ENCODE measurements at places on chromosomes 12 and 14.

DNA sequence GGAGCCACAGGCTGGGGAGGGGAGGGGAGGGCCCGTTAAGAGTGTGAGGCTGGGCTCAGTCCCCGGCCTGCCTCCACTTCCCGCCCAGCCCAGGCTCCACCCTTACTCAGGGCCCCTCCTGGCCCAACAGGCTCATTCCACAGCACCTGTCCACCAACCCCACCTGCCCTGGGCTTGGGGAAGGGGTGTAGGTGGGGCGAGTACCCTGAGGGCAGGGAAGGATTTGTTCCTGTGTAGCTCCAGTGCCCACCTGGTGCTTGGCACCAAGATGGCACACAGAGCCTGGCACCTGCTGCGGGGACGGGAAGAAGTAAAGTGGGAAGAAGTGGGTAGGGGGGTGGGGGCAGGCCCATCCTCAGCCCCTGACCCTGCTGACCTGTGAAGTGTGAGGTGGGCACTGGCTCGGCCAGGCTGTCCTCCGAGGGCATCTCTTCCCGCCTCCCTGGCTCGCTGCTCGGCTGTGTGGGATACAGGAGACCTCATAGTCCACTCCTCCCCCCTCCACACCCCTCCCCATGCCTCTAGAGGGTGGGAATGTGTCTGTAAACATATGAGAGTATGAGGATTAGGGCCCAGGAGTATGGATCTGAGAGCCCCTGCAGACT is 35.1 kb downstream of the NCKAP5L start:
- no peak for DNase-seq

DNA sequence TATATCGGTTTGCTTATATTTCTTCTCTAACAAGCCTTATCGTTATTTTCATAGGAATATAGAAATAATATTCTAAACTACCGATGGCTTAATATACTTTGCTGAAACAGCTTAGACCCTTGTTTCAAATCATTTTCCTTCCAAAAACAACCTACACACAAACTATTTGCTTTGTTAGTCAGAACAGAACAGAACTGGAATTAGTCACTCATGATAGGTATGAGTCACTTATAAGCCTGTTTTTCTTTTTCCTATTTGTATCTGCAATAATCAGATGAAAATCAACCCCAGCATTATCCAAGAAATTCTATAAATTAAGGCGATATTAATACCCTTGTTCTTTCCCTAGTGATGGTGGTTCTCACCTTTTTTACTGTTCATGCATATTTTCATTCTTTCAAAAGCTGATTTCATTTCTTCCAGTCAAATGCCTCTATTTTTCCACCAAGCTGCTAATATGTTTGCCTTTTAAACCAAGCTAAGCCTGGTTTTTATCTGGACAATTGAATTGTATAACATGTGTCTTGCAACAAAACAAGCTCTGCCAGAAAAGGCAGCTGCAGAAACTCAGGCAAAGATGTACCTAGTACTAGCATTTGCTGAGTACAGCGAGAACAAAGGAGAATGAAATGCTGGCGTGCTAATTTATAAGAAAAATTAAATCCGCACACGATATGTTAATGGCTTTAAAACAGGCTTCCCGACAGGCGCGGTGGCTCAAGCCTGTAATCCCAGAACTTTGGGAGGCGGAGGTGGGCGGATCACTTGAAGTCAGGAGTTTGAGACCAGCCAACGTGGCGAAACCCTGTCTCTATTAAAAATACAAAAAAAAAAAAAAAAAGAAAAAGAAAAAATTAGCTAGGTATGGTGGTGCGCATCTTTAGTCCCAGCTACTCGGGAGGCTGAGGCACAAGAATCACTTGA is 1418.2 kb downstream of the AACS start:
- no peak for DNase-seq

- DNase-seq = no peak
These were observed 98.0 kb upstream of the E2F7 start for GRCh38 chr12:77163074-77164038.

DNA sequence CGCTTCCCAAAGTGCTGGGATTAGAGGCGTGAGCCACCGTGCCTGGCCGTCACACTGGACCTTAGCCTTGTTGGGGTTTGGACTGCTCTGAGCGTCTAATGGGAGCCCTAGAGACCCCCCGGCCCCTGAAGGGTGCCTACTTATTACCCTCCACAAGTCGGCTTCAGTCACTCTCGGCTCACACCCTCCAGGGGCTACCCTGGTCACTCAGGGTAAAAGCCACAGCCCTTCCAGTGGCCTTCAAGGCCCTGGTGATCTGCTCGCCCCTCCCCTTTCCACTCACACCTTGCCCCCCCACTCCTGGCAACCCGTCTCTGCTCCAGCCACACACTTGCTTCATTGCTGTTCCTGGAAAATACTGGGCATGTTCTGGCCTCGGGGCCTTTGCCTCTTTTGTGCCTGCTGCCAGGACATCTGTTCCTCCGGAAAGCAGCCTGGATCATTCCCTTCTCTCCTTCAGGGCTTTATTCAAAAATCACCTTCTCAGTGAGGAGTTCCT is 3.6 kb upstream of the MORN3 start:
- DNase-seq = no peak

GRCh38 chr12:89862511-89863445 is 154.1 kb upstream of the ATP2B1 start:
- DNase-seq = peak; percentile 5

GRCh38 chr12:91361864-91362263 is 179.2 kb upstream of the DCN start:
- DNase-seq = no peak

- no peak for DNase-seq
These were observed 540.5 kb downstream of the DIO2 start for GRCh38 chr14:79670811-79671210.

DNA sequence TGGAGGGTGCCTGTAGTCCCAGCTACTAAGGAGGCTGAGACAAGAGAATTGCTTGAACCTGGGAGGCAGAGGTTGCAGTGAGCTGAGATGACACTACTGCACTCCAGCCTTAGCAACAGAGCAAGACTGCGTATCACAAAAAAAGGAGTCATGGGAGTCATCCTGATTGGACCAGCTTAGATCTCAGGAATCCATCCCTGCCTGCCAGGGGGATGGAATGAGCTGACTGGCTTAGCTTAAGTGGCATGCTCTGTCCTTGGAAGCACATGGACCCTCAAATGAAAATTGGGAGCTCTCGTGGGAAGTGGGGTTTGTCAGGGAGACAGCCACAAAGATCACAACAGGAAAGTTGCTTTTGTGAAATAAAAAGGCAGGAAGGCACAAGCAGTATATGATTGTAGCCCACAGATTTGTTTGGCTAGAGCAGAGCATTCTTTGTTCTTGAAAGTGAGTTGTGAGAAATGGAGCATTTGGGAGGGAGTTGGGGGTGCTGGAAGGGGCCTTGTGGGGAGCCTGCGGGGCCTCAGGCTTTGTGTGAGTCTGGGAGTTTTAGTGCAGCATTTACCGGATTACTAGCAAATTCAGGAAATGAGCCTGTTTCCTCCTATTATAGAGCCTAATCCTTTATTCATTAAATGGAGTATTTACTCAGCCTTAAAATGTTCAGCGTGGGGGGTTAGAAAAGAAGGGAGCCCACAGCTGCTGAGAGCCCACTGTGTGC is 30.7 kb downstream of the DGLUCY start:
- no peak for DNase-seq

GRCh38 chr12:9667403-9668160 is 1.9 kb upstream of the CLEC2D start:
- no peak for DNase-seq

DNA sequence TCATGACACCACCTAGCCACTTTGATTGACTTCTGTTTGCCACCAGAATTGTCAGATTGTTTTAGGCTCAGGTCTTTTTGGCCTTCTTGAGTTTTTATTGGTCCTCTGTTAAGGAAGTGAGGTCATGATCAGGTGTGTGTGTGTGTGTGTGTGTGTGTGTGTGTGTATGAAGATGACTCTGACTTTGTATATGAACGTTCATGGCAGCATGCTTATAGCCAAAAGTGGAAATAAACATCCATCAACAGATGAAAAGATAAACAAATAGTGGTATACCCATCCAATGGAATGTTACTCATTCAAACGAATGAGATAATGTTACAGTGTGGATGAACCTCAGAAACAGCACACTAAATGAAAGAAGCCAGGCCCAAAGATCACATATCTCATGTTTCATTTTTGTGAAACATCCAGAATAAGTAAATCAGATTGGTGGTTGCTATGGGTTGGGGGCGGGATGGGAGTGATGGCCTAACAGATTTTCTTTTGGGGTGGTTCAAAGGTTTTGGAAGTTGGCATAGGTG is 258.6 kb downstream of the KTN1 start:
- DNase-seq = no peak

GRCh38 chr12:50275556-50275955 is 7.8 kb downstream of the LIMA1 start:
- DNase-seq = no peak

DNA sequence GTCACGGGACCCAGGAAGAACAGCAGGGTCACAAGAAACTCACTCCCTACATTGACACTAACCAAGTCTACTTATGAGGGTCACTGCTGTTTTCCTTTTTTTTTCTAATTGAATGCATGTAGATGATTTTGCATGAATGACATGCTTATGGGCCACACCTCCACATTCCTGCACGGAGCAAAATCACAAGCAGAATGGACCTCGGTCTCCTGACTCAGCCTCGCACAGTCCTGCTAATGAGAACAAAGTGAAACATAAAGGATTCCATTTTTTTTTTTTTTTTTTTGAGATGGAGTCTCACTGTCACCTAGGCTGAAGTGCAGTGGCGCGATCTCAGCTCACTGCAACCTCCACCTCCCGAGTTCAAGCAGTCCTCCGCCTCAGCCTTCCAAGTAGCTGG is 12.3 kb downstream of the SCARB1 start:
- no peak for DNase-seq

DNA sequence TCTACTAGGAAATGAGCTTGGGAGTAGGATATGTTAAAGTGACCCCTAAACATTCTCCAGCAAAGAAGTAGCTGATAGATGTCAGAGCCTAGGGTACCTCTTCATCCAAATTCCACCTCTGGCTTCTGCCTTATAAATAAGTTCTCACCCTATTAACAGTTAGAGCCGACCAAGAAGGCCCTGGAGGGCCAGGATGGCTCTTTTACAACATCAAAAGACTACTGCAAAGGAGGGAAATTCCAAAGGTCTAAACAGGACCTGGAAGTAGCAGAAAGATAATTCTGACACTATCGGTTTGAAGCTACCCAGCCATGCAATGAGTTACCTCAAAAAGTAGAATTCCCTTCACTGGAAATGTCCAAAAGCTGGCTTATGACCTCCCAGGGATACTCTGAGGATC is 90.0 kb downstream of the PPM1H start:
- DNase-seq = no peak

Data from stimulated activated naive CD4-positive, alpha-beta T cell (primary cell).